ENCODE measurements at places on chromosomes 16 and 17. TPM values are rescaled to one million over a fixed set of nuclear protein-coding genes. Genes with fewer than 3 reads are reported as not detected.
A peak's percentile ranks its signal among the peaks of the same experiment; 100 is the strongest.

The SLC47A1 gene
- total RNA-seq: not detected

The SLC52A1 gene
- total RNA-seq: 0.26 TPM

The TRAPPC2L gene
- 43.3 TPM for total RNA-seq

The USP32 gene
- total RNA-seq: 33.1 TPM

DNA sequence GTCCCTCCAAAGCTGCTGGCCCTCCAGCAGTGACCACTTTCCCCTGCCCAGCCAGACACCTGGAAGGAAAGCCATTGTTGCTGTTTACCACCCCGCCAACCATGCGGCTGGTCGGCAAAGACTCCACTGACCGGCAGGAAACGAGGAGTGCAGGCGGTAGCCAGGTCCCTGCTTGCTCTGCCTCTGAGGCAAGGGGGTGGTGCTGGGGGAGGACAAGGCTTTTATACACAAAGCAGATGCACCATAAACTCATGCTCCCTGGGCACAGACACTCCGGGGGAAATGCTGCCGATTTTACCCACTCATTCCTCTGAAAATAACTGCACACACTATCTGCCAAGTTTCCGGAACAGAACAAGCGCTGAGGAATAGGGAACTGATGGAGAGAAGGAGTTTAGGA, 62.8 kb upstream of the GRIN2A start:
- no peaks in the 10 kb centered on the region for H3K36me3 ChIP-seq
- H3K4me1 ChIP-seq: no peaks in the 10 kb centered on the region
- no peak overlapping the region for H3K27ac ChIP-seq
- no peak overlapping the region for H3K4me3 ChIP-seq
- no peak for DNase-seq

GRCh38 chr17:8472663-8473062, 37.0 kb downstream of the NDEL1 start:
- no peak overlapping the region for H3K4me3 ChIP-seq
- H3K27ac ChIP-seq: no peak overlapping the region
- no peak for DNase-seq
- H3K27me3 ChIP-seq: no peaks in the 10 kb centered on the region
- no peaks in the 10 kb centered on the region for H3K4me1 ChIP-seq

DNA sequence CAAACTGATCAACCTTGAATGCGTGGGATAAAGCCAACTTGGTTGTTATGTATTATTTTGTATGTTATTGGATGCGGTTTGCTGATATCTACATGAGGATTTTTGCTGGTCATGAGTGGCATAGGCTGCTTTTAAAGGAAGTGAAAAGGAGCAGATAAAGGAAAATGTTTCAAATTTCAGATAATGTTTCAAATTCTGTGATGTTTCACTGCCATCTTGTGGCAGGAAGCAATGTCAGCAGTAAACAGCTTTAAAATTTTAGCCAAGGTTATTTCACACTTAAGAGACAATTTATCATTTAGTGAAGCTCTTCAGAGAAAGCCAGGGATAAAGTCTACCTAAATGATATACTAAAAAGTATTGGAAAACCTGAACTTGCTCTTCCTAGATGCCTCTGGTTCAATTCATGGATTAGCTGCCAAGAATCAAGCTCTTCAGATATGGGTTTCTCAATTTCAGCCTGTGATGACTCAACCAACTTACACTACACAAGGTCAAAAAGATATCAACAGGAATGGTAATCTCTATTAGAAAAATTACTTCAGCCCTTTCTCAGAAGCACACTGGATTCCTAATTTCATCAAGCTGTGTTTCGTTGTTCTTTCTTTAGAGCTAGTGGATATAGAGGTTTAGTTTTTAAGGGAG, 136.0 kb upstream of the C17orf78 start:
- H3K27me3 ChIP-seq: no peaks in the 10 kb centered on the region
- no peaks in the 10 kb centered on the region for H3K4me1 ChIP-seq
- H3K4me3 ChIP-seq: no peak overlapping the region
- H3K36me3 ChIP-seq: peaks cover 36% of the 10 kb centered on the region

DNA sequence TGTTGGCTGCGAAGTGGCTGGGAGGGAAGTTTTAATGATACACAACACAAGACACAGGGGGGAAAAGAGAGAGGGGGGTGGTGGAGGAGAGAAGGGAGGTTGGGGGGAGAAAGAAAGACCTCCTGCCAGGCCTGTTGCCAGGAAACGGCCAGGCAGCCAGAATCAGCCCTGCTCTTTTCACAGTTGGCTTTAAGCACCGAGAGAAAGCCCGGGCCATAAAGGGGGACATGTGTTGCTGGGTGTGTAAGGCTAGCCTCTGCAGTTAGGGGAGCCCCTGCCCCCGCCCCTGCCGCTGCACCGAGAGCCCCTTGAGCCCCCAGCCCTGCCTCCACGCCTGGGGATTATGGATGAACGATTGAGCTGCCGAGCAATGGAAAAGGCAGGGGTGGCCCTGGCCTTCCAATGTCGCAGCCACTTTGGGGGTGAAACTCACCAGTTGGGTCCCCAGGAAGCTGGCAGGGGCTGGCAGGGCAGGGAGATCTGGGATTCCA, 13.9 kb upstream of the WNT3 start:
- no peak overlapping the region for H3K27ac ChIP-seq
- peaks cover 6% of the 10 kb centered on the region for H3K4me1 ChIP-seq
- H3K36me3 ChIP-seq: no peaks in the 10 kb centered on the region
- DNase-seq: no peak
- peaks cover 8% of the 10 kb centered on the region for H3K27me3 ChIP-seq
- H3K4me3 ChIP-seq: no peak overlapping the region

- no peaks in the 10 kb centered on the region for H3K36me3 ChIP-seq
- no peaks in the 10 kb centered on the region for H3K27me3 ChIP-seq
- H3K27ac ChIP-seq: no peak overlapping the region
- no peak for DNase-seq
- H3K4me1 ChIP-seq: no peaks in the 10 kb centered on the region
Measured at GRCh38 chr17:68029512-68030215, 5.9 kb upstream of the KPNA2 start.

- DNase-seq: no peak
- no peaks in the 10 kb centered on the region for H3K4me1 ChIP-seq
- no peak overlapping the region for H3K27ac ChIP-seq
- no peaks in the 10 kb centered on the region for H3K27me3 ChIP-seq
- no peaks in the 10 kb centered on the region for H3K36me3 ChIP-seq
- no peak overlapping the region for H3K4me3 ChIP-seq
Measured at GRCh38 chr17:73390851-73391250, 79.0 kb upstream of the CDC42EP4 start.

GRCh38 chr16:85819245-85819644, 19.8 kb downstream of the COX4I1 start:
- H3K27me3 ChIP-seq: peaks cover 7% of the 10 kb centered on the region
- no peak overlapping the region for H3K4me3 ChIP-seq
- no peak overlapping the region for H3K27ac ChIP-seq
- peak; percentile 95 for DNase-seq

DNA sequence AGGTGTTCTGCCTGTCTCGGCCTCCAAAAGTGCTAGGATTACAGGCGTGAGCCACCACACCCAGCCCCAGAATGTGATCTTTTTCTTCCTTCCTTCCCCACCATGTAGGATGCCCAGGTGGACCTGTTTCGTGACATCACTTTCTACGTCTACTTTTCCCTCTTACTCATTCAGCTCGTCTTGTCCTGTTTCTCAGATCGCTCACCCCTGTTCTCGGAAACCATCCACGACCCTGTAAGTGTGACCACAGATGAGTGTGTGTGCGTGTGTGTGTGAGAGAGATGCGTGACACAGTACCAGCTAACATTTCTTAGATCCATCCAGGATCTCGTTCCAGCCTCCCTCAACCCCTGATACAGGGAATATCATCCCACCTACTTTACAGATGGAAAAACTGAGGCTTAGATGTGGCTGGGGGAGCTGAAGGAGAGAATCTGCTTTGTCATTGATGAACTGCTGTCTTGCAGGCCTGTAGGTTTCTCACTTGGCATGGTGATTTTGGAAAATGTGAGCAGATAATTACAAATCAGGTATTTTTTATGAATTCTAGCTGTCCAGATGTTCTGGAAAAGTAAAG, 67.1 kb downstream of the ABCC1 start:
- no peak overlapping the region for H3K4me3 ChIP-seq
- H3K27ac ChIP-seq: peak overlapping the region; percentile 44
- DNase-seq: no peak
- H3K36me3 ChIP-seq: peaks cover 58% of the 10 kb centered on the region
- H3K4me1 ChIP-seq: peaks cover 7% of the 10 kb centered on the region
- H3K27me3 ChIP-seq: no peaks in the 10 kb centered on the region

DNA sequence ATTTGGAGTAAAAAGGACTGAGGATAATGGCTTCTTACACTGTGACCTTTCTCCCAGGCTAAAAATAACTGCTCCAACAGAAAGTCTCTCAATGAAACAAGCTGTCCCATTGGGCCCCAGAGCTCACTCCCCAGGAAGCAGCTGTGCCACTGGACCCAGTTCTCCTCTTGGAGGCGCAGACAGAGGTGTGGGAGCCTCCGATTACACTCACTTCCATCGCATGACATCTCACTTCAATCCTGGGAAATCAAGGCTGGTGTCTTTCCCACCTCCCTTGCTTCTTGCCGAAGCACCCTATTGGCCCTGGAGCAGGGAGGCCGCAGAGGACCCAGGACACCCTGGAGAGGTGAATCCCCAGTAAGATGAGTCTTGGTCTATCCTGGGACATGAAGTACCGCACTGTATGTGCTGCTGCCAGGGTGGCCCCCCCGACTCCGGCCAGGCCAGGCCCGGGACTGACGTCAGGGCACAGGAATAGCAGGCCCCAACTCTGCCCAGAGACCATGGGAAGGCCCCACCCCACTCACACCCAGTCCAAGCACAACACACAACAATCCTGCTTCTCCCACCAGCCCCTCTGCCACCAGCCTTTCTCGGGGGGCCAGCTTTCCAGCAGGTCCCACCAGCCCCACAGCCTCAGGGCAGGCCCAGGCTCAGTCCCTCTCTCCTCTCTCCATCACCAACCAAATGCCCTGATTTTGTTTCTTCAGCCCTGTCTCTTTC, 29.5 kb downstream of the SRL start:
- no peaks in the 10 kb centered on the region for H3K36me3 ChIP-seq
- H3K4me3 ChIP-seq: no peak overlapping the region
- H3K27ac ChIP-seq: no peak overlapping the region
- DNase-seq: no peak

DNA sequence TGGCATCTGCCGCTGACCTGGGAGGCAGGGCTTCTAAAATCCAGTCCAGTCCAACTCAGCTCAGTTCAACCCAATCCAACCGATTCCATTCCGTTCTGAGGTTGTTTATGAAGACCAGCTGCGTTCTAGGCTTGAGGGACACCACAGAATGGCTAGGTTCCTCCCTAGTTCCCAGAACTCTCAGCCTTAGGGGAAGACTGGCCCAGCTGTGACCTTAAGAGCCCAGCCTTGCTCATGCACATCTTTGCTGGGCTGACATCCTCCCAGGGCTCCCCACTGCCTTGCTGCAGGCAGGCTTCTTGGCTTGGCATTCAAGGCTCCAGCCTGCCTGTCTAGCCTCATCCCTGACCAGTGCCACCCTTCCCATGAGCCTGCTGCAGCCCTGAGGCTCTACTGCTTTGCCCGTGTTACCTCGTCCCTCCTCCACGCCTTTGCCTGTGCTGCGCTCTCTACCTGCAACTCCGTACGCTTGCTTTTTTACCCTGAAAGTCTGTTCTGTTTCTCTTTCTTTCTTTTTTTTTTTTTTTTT, 7.9 kb downstream of the SLC12A3 start:
- no peak overlapping the region for H3K27ac ChIP-seq
- no peak for DNase-seq
- no peaks in the 10 kb centered on the region for H3K4me1 ChIP-seq
- no peaks in the 10 kb centered on the region for H3K27me3 ChIP-seq
- H3K4me3 ChIP-seq: no peak overlapping the region

DNA sequence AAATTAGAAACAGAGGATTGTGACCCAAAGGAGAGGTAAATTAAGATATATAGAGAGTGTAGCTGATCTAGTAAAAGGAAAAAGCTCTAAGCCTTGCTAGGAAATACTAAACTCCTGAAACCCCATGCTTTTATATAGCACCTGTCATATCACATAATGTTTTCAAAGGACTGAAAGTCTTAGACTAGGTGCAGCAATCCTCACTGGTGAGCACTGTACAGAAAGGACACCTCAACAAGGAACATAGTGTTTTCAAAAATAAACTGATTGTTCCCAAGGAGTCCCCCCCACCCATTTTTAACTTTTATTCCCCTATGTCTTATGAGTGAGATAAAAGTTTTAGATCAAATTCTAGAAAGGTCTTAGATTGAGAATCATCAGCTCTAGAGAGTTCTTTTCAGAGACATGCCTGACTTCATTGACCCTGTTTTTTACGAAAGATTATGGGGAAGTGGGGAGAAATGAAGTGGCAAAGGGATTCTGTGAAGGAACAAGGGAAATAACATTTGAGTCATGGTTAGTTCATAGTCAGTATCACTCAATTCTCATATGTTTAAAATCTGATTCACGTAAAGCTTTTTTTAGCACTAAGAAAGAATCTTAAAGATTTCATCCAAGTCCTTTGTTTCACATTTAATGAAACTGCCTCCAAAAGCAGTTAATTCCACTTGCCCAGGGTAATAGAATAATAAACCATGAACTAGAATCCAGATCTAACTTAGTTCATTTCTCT, 166.4 kb downstream of the CYB561 start:
- H3K36me3 ChIP-seq: peaks cover 7% of the 10 kb centered on the region
- H3K4me3 ChIP-seq: no peak overlapping the region
- H3K27ac ChIP-seq: peak overlapping the region; percentile 35
- no peaks in the 10 kb centered on the region for H3K27me3 ChIP-seq

DNA sequence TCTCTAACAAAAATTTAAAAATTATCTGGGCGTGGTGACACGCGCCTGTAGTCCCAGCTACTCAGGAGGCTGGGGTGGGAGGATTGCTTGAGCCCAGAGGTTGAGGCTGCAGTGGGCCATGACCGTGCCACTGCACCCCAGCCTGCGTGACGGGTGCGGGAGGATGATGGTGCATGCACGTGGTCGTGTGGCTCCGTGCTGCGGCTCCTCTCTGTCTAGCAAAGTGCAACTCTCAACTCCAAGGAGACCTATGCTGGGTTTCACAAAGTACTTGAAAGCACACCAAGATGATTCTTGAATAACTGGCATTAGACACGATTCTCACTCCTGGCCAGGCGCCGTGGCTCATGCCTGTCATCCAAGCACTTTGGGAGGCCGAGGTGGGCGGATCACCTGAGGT, 25.8 kb downstream of the NXN start:
- peaks cover 9% of the 10 kb centered on the region for H3K27me3 ChIP-seq
- H3K27ac ChIP-seq: no peak overlapping the region
- DNase-seq: no peak
- H3K4me3 ChIP-seq: no peak overlapping the region

DNA sequence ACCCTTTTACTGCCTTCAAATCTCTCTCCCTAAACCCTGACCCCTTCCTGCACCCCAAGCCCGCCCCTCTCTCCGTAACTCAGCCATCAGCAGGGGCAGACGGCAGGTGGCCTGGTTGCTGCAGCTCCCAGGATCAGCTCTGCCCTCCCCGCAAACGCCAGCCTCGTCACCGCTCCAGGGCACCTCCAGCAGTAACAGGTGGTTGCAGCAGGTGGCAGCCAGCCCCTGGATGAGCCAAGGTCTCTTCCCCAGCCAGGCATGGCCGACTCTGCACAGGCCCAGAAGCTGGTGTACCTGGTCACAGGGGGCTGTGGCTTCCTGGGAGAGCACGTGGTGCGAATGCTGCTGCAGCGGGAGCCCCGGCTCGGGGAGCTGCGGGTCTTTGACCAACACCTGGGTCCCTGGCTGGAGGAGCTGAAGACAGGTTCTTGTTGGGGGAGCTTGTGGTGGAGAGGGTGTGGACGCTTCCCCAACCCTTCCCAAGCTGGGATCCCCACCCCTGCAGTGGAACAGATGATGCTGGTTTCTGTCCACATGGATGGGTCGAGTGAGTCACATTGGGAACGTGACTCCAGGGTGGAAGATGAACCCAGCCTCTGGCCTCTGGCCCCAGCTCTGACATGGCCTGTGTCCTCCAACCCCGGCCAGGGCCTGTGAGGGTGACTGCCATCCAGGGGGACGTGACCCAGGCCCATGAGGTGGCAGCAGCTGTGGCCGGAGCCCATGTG, 558 bp downstream of the HSD3B7 start:
- DNase-seq: peak; percentile 39
- H3K36me3 ChIP-seq: peaks cover 18% of the 10 kb centered on the region
- H3K27ac ChIP-seq: peak overlapping the region; percentile 31
- H3K4me1 ChIP-seq: peaks cover 3% of the 10 kb centered on the region

Measured in activated CD4-positive, alpha-beta T cell treated with anti-CD3 and anti-CD28 coated beads for 36 hours (primary cell).